ENCODE measurements at places on chromosomes 7 and 10. TPM values are rescaled to one million over a fixed set of nuclear protein-coding genes. Genes with fewer than 3 reads are reported as not detected.

The ADRB1 gene
- not detected for total RNA-seq

The TRDMT1 gene
- total RNA-seq: 5.2 TPM

The SCD gene
- total RNA-seq: 458 TPM

The DNAJC12 gene
- 4.8 TPM for total RNA-seq

The CALY gene
- total RNA-seq: not detected

The DOCK1 gene
- 68.6 TPM for total RNA-seq

The GDF2 gene
- total RNA-seq: not detected

The PAPSS2 gene
- 160 TPM for total RNA-seq

The GATA3 gene
- total RNA-seq: not detected
